ENCODE measurements at places on chromosomes 5 and 9.

GRCh38 chr9:133280392-133280791 lies 5.4 kb upstream of the ABO start:
- no peak for DNase-seq

DNA sequence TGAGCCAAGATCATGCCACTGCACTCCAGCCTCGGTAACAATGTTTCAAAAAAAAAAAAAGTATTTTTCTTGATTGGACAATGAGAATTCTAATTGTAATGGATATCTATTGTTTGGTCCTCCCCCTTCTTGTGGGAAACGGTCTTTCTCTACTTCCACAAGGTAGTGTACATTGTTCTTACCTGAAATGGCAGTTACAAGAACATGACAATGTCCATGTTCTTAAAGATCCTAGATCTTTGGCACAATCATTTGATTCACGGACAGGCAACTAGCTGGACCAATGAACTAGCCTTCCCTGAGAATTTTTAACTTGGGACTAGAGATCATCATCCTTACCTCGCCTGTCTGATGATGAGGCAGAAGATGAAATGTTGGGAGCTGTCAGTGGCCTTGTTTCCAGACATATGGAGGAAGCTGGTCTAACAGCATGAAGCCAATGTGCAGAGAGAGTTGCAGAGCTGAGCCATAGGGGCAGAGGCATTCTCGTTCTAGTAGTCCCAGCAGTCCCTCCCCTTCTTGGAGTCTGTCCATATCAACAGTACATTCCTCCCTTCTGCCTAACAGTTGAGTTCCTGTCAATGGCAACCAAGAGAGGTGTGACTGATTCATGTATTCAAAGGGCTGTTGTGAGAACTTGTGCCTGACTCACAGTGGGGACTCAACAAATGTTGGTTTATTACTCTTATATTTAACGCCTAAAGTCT lies 2.1 kb upstream of the MARCHF6 start:
- no peak for DNase-seq

GRCh38 chr9:89935801-89936200 lies 331.0 kb downstream of the GADD45G start:
- DNase-seq = no peak

GRCh38 chr5:38830521-38831051 lies 15.2 kb upstream of the OSMR start:
- no peak for DNase-seq

DNA sequence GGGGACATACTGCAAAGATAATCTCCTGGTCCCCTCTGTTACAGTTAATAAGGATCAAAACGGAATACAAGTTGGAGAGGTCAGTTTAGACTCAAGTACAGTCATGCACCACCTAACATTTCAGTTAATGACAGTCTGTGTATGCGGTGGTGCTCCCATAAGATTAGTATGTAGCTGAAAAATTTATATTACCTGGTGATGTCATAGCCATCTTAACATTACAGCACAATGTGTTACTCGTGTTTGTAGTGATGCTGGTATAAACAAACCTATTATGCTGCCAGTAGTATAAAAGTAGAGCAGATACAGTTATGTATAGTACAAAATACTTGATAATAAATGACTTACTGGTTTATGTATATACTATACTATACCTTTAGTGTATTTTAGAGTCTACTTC lies 207.9 kb downstream of the GDNF start:
- DNase-seq = no peak

GRCh38 chr9:91047993-91048607 lies 246.5 kb downstream of the SYK start:
- DNase-seq = no peak

- no peak for DNase-seq
These were observed 107.8 kb upstream of the PRLR start for GRCh38 chr5:35338157-35338453.

DNA sequence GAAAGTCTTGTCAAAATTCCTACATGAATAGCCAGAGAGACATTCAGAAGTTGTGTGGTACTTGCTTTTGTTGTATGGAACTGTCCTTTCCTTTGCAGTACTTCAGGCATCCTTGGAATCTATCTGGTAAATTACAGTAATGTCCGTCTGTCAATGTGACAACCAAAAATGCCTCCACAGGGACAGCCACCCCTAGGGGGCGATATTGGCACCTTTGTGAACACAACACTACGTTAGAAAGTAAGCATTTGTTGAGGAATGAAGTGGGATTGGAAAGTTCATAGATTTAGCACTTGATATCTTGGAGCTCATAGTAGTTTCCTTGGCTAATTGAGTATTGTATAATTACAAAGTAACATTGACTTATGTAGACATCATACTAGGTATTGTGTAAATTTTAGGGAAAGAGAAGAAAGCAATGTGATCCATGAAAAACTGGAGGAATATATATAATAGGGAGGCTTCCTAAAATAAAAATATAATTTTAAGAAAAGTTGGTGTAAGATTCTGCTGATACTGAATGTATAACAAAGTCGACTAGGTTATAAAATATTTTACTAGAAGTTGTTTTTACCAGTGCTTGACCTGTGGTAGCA lies 32.7 kb downstream of the TMEFF1 start:
- DNase-seq = no peak

DNA sequence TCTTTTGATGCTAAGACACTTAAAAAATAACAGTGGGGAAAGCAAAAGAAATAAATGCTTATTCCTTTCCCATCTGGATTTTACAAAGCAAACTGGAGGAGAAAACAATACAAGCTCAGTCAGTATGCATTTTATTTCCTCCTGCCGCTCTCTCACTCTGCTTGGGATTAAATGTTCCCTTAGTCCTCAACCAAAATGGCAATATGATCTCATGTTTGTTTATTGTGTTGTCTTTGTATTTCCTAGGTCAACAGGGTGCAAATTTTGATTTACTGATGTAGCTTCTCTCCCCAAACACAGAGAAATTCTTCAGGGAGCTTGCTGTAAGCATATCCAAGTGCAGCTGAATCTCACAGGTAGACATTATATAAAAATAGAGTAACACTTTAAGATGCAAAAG lies 92.1 kb upstream of the ERBIN start:
- no peak for DNase-seq

GRCh38 chr9:86099701-86100364 lies 475 bp upstream of the GOLM1 start:
- no peak for DNase-seq

DNA sequence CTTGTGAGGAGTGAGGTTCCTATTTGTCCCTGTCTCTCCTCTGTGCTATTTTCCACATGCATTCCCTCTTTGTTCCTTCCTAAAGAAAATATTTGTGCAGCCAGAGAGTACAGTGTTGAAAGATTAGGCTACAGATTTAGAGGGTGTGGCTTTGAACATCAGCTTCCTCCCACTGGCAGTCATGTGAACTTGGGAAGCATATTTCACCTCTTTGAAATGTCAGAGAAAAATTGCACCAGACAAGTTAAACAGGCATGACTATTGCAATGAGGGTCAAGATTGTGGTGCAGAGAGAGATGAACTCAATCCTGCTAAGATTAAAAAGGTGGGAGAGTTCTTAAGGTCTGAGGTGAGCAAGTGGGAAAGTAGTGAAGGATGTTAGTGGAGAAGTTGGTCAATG lies 641.0 kb downstream of the DNAH5 start:
- DNase-seq = no peak

DNA sequence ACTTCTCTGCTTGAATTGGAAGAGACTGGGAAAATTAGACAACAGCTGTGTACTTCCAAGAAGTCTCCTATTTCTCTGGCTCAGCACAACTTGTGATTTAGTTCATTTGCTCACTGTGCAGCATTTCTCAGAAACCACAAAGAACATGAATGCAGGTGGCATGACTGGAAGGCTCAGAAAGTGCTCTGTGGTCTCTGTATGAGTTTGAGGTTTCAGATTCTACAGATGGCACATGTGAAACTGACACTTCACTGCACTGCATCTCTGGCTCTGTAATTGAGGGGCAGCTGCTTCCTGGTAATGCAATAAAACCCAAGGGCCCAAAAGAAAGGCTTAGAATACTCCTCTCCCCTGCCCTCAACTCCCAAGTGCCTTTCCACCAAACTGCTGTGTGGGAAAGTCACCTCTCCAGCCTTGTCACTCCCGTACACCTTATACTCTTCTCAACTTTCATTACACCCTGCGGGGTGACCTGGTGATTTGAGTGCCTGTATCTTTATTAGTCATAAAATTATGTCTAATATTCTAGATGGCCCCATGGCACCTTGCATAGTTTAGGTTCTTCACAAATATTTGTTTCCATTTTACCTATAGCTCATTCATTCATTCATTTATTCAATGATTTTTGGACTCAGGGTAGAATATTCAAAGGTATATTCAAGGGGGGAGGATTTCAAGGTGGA lies 82.5 kb downstream of the ESM1 start:
- no peak for DNase-seq

DNA sequence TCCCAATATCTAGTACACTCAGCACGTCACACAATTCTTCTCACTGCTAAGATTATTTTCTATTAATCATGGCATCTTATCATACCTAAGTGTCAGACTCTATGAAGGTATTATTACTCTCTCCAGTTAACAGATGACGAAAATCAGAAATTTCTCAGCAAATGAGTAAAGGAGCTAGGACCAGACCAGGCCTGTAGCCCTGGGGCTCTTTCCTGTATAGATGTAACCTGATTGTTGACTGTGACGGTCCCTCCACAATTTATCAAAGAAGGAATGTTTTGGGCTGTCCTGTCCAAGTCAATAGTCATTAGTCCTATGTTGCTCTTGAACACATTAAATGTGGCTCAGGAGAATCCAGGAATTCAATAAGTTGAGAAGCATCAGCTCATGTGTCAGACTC lies 106.2 kb downstream of the ST8SIA4 start:
- no peak for DNase-seq

DNA sequence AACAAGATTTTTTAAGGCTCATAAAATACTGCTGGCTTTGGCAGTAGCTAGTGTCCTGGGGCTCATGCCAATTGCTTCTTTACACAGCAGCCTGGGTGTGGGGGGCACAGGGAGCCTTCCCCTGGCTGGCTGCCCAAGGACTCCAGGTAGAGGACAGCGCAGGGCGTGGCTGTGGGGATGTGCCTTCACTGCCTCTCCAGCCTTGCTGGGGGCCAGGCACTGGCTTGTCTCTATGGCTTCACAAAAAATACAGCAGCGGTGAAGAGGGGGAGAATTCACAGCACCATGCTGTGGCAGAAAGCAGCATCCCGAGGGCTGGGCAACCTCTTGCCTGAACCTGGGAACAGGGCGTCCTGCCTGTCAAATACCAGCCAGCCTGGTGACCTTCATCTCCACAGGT lies 57.4 kb downstream of the DAP start:
- DNase-seq = no peak

DNA sequence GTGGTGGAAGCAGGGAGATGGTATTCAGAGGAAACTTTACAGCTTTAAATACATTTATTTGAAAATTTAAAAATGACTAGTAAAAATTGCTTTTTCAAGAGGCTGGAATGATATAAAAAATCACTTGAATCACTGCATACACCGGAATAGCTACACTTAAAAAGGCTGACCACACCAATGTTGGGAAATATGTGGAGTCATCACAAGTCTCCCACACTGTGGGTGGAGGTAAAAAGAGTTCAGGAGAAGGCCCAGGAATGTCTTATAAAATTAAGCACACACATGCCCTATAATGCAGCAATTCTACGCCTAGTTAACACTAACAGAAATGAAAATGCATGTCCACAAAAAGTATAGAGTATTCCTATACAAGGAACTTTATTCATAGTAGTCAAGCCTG lies 198.1 kb downstream of the ROR2 start:
- no peak for DNase-seq

GRCh38 chr5:175784230-175784629 lies 87.1 kb upstream of the CPLX2 start:
- DNase-seq = no peak

DNA sequence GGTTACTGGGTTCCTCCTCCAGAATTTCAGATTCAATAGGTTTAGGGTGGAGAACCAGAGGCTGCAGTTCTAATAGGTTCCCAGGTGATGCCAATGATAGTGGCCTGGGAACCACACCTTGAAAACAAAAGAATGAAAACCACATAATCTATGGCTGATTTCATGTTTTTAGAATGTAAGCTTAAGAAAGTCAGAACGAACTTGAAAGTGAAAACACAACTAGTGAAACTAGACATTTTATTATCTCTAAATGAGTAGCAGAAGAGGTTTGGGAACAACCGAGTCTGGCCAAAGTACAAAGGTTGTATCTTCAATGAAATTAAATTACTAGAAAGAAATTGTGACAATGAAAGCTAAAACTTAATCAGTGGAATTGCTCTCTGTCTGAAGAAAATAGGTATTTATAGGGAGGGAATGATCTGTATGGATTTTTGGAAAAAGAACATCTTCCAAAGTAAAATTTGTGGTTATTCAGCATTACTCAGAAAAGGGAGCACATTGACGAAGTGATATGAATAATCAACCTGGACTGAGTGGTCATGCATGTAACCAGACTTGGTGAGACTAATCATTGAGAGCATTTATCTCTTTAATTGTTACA lies 24.9 kb upstream of the CEP120 start:
- DNase-seq = no peak

- DNase-seq = no peak
These were observed 45.6 kb downstream of the FOXI1 start for GRCh38 chr5:170151097-170151831.

DNA sequence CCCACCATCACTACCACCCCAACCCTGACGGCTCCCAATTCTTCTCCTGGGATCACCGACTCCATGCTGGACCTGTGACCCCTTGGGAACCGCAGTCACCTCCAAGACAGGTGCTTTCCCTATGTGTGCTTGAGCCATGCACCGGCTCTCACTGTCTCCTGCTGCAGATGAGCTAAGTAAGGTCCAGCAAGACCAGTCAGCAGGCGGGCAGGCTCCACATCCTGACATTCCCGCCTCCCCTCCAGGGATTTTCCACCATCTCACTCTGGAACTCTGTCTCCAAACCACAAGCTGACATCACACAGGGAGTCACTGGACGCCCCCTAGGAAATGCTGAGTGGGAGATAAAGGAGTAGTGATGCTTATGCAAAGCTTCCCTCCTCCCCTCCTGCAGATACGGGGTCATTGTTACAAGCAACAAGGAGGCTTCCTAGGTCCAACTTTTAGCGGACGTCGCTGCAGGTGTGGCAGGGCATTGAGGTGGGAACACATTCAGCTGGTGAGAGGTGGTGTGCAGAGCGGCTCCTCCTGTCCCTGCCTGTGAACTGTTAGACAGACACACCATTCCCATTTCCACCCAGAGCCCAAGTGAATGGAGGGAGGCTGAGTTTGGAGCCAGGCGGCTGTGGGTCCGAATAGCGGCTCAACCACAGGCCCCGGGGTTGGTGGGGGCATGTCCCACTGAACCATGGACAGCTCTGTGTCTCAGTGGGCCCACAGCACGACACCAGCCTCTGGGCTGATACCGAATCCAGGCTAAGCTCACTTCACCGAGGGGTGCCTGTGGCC lies 129.2 kb upstream of the PHYKPL start:
- no peak for DNase-seq

GRCh38 chr9:13386935-13387733 lies 107.6 kb upstream of the MPDZ start:
- DNase-seq = no peak

DNA sequence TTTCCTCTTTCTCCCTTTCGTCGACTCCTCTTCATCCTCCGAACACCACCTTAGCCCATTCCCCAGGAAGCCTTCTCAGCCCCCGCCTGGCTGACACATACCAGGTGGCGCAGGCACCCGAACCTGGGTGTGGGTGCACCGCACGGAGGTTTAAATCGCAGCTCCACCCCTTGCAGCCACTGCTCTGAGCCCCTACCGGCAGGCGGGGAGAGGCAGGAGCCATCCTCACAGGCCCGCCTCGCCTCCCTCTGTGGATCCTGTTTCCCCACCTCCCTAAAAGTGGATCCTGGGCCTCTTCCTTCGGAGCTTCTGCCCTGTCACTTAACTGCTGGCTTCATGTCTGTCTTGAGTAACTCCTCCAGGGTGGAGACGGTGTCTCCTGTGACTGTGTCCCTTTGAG lies 110.7 kb downstream of the OLFM1 start:
- no peak for DNase-seq

- no peak for DNase-seq
These were observed 807.7 kb downstream of the MTRR start for GRCh38 chr5:8676695-8677094.

All from left renal cortex interstitium (tissue), 4 donors.